ENCODE measurements at places on chromosomes 2 and 18.

DNA sequence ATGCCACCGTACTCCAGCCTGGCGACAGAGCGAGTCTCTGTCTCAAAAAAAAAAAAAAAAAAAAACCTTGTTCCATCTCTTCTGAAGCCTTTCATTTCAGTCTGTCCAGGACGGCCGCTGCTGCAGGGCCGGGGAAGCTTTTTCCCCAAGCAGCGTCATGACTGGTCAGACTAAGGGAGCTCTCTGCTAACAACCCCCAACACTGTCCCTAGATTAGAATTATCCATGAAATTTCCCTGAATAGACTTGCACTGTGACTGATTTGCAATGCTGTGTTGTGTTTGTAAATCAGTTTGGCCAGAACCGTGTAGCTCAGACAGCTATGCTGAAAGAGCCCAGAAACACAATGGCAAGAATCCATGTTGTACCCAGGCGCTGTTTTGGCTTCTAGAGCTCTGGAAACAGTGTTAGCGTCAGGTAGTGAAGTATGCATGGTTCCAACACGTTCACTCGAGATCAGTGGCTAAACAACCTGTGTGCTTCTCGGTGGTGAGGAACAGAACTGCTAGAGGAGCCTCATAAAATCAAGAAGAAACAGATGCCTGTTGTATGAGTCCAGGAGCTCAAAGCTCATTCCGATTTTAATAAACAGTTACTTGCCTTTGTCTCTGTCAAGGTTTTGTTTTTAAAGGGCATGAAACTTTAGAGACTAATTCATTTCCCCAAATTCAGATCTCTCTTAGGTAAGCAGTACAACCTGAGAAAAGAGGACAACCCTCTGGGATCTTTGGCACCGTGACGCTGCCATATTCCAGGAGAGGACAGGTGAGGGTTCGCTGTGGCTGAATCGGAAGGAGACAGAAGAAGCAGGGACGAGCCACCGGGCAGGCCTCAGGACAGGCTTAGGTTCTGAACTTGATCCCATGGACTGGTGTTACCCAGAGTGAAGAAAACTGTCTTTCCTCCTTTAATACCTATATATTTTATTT is 43.5 kb downstream of the GORASP2 start:
- DNase-seq, result no peak

- no peak for DNase-seq
Observed at GRCh38 chr2:165161510-165161909, 42.3 kb downstream of the SCN3A start.

DNA sequence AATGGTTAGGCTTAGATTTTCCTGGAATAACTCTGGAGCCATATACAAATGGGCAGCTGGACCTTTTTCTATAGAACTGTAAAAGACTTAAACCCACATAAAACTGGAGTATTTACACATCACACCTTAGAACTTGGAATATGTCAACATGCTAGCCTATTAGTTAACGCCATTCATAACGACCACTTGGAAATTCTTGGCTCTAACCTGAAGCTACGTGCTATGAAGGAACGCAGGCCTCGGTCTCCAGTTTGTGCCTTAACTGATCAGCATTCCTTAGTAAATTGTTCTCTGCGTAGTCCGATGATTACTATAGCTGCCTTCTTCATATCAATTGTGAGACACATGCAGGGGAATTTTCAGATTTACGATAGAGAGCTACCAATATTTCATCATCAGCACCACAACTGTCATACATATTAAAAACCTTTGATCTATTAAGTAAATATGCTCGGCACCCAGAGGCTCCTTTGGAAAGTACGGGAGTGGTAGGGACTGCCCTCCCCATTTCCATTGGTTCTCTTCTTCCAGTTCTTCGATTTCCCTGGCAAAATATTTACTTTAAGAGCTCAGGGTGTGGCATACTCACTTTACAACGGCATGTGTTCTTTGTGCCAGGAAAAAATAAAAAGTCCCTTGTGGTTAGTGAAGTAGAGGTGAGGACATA is 17.5 kb upstream of the CCL20 start:
- no peak for DNase-seq

- no peak for DNase-seq
Observed at GRCh38 chr2:69089998-69090397, 77.0 kb downstream of the ANTXR1 start.

GRCh38 chr18:70256184-70256583 is 32.7 kb upstream of the SOCS6 start:
- DNase-seq, result no peak
